Endodermal cell (in vitro differentiated cells): ENCODE measurements at places on chromosomes 4 and X. TPM values are rescaled to one million over a fixed set of nuclear protein-coding genes. Genes with fewer than 3 reads are reported as not detected.
A peak's percentile ranks its signal among the peaks of the same experiment; 100 is the strongest.

The CSN1S1 gene
- not detected in 3 replicates for total RNA-seq

The PSAPL1 gene
- 0.13 and 0.14 TPM in 2 replicates for total RNA-seq

The PPP2R2C gene
- total RNA-seq = 19.2 and 21.9 TPM in 2 replicates

The CXXC4 gene
- total RNA-seq = 6.9 to 13.2 TPM (median 12.4 TPM) in 3 replicates

The TMSB15C gene
- 5.8 and 7.1 TPM in 2 replicates for total RNA-seq

The SCML2 gene
- total RNA-seq = 15.4 and 16.8 TPM in 2 replicates

- H3K4me1 ChIP-seq = no peaks in the 10 kb centered on the region
- H3K4me3 ChIP-seq = no peak overlapping the region
These were observed 38.1 kb downstream of the GAB1 start for GRCh38 chr4:143374771-143375170.

DNA sequence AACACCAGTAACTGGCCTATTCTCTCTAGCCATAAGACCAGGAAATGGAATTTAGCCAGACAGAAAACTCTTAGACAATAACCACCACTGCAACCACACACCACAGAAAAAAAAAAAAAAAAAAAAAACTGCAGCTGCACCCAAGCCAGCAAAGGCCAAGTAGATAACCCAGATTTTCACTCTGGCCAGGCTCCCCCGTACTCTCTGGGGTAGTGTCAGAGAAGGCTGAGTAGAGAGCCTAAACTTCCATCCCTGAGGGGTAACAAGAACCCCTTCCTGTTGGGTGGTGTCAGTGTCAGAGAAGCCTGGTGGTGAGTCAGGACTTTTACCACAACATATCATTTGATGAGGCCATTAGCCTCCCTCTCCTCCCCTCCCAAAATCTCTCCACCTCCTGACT, 5.6 kb upstream of the DLG3 start:
- no peaks in the 10 kb centered on the region for H3K36me3 ChIP-seq
- DNase-seq = no peak
- no peak overlapping the region for H3K4me3 ChIP-seq
- no peaks in the 10 kb centered on the region for H3K4me1 ChIP-seq

DNA sequence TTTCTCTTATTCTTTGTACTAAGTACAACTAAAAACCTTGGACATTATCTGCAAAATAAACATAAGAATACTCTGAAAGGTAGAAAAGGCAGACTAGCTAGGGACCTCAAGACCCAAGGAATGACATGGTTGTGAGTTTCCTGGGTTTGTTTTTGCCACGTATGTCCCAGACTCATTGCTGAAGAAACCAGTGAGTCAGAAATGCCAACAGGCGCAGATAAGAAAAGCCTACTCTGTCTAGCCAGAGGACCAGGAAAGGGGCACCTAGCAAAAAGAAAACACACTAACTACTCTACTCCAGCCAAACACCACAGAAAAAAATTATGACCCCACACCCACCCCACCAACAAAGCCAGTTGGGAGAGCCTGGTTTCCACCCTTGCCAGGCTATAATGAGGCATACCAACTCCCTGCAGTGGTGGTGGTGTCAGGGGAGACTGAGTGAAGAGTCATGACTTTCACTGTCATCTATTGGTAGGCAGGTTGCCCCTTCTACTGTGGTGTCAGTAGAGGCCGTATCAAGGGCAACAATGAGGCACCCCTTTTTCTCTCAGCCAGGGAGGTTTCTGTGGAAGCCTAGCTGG, 10.9 kb downstream of the MTMR1 start:
- H3K4me3 ChIP-seq = no peak overlapping the region
- DNase-seq = no peak
- peaks cover 14% of the 10 kb centered on the region for H3K36me3 ChIP-seq
- no peaks in the 10 kb centered on the region for H3K27me3 ChIP-seq
- no peaks in the 10 kb centered on the region for H3K4me1 ChIP-seq

- no peak overlapping the region for H3K4me3 ChIP-seq
- DNase-seq = peak; percentile 79
- H3K27me3 ChIP-seq = no peaks in the 10 kb centered on the region
These were observed 43.7 kb downstream of the MAGEA9 start for GRCh38 chrX:149825424-149825823.

DNA sequence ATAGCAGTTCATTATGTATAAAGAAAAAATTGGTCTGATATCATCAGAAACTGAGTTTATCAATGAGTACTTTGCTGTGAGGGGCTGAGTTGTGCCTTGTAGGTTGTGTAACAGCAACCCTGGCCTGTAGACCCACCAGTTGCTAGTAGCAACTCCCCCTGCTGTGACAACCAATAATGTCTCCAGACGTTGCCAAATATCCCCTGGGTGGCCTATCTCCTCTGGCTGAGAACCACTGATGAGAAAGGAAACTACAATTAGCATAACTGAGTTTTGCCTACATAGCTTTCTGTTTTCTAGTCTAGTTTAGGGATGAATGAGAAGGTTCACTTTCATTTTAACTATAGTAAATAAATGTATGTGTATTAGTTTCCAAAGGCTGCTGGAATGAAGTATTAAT, 234.1 kb downstream of the CPE start:
- no peak overlapping the region for H3K4me3 ChIP-seq
- no peaks in the 10 kb centered on the region for H3K36me3 ChIP-seq
- H3K27ac ChIP-seq = no peak overlapping the region
- DNase-seq = peak; percentile 73
- H3K27me3 ChIP-seq = no peaks in the 10 kb centered on the region

DNA sequence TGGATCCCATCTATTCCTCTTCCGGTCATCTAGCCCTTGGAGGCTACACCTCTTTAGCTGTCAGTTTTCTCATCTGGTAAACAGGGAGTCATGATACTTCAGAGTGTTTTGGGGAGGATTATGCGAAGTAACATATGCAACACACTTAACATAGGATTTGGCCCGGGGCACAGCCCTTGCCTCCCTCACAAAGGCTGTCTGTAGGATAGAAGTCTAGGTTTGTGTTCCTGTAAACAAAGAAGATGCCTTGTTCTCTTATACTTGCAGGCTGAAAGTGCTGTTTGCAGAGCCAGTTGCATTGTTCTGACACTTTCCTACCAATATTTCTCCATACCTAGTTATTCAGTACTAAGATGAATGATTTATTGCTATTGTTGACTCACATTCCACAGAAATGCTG, 2.2 kb upstream of the APELA start:
- H3K4me1 ChIP-seq = no peaks in the 10 kb centered on the region
- H3K27me3 ChIP-seq = no peaks in the 10 kb centered on the region
- no peak overlapping the region for H3K4me3 ChIP-seq
- no peak overlapping the region for H3K27ac ChIP-seq

DNA sequence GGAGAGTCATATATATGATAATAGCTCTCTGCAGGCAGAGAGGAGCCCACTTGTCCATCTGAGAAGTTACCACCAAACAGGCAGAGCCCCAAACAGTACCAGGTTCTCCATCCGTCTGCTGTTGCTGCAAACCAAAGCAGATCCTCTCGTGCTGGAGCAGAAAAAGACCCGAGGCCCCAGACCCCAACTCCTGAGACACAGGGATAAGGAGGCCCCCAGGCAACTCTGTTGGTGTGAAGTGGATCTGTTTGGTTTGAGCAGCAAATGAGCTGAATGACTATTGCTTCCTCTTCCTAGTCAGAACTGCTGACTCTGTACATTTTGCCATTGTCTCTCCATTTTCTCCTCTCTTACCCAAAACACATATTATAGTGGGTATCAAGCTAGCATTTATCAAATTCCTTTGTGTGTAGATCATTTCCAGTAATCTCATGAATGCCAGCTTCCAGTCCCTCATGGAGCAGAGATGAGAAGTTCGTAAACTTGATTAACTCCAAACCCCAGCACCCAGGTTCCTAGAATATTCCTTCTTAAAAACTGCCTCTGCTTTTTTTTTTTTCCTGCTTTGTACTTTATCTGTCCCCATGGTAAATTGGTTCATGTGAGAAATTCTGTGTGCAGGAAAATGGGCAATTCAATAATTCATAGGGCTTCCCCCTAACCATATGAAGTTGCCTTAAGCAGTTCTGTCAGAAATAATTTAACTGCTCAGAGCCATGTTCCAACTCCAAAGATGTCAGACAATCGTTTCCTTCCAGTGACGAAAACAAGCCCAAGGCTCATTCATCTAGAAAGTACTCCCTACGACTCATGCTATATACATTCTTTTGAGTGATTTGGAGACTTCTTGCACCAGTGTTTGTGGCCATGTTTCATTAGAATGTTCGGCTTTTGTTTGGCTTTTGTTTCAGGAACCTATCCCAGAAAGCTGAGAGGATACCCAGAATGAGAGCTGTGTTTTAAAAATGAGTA, 98.6 kb upstream of the ATXN3L start:
- no peaks in the 10 kb centered on the region for H3K36me3 ChIP-seq
- H3K4me1 ChIP-seq = no peaks in the 10 kb centered on the region
- DNase-seq = no peak
- H3K27me3 ChIP-seq = no peaks in the 10 kb centered on the region
- H3K27ac ChIP-seq = no peak overlapping the region
- no peak overlapping the region for H3K4me3 ChIP-seq

GRCh38 chr4:78923464-78924312, 15.6 kb downstream of the PAQR3 start:
- H3K27me3 ChIP-seq = no peaks in the 10 kb centered on the region
- no peaks in the 10 kb centered on the region for H3K4me1 ChIP-seq
- no peak overlapping the region for H3K27ac ChIP-seq
- peaks cover 24% of the 10 kb centered on the region for H3K36me3 ChIP-seq
- no peak for DNase-seq

DNA sequence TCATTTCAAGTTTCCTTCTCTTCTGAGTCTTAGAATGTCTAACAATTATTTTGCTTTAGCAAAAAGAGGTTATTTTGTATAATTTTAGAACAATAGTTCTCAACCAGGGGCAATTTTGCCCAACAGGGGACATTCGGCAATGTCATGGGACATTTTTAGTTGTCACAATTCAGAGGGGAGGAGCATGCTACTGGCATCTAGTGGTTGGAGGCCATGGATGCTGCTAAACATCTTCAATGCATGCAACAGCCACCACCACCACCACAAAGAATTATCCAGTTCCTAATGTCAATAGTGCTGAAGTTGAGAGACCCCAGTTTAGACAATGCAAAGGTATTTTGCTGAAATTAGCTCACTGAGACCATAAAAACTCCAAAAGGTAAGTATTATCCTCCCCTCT, 122.5 kb downstream of the ARHGAP6 start:
- no peaks in the 10 kb centered on the region for H3K27me3 ChIP-seq
- no peak overlapping the region for H3K4me3 ChIP-seq
- no peaks in the 10 kb centered on the region for H3K4me1 ChIP-seq

GRCh38 chrX:154714925-154715324, 36.0 kb downstream of the GAB3 start:
- no peaks in the 10 kb centered on the region for H3K4me1 ChIP-seq
- no peaks in the 10 kb centered on the region for H3K27me3 ChIP-seq
- no peak overlapping the region for H3K4me3 ChIP-seq

DNA sequence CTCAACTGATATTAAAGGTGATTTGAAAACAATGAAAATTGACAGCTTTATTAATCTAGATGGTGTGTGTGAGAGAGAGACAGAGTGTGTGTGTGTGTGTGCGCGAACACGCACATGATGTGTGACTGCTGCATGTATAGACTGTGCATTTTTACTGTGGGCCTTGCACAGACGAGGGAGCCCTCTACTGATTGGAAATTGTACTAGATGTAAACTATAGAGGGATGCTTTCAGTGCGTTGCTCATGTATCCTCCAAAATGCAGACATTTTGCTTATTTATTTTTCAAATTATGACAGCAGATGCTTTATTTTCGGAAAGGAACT, 168.4 kb upstream of the GK2 start:
- H3K36me3 ChIP-seq = no peaks in the 10 kb centered on the region
- no peaks in the 10 kb centered on the region for H3K4me1 ChIP-seq
- no peak overlapping the region for H3K27ac ChIP-seq
- no peak for DNase-seq

GRCh38 chr4:94290245-94290644, 52.4 kb downstream of the HPGDS start:
- no peak overlapping the region for H3K4me3 ChIP-seq
- no peaks in the 10 kb centered on the region for H3K27me3 ChIP-seq
- no peaks in the 10 kb centered on the region for H3K4me1 ChIP-seq
- no peak overlapping the region for H3K27ac ChIP-seq

- no peak overlapping the region for H3K27ac ChIP-seq
- no peak for DNase-seq
- H3K27me3 ChIP-seq = no peaks in the 10 kb centered on the region
- no peak overlapping the region for H3K4me3 ChIP-seq
- no peaks in the 10 kb centered on the region for H3K36me3 ChIP-seq
These were observed 154.1 kb downstream of the BANK1 start for GRCh38 chr4:101944649-101945048.

DNA sequence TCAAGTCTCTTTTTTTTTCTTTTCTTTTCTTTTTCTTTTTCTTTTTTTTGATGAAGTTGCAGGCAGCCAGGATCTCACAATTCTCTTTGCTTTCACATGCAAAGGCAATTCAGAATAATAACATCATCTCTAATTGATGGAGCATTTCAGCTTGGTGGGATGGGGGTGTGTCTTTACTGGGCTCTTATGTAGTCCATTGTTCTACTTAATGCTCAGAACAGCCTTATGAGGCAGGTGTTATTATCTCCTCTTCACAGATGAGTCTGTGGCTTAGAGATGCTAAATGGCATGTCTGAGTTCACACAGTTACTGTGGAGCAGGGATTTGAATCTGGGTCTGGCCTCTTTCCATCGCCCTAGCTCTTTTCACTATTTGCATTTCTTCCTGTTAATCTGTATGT, 70.2 kb downstream of the TRPC5 start:
- no peak overlapping the region for H3K4me3 ChIP-seq
- DNase-seq = no peak
- H3K27me3 ChIP-seq = no peaks in the 10 kb centered on the region
- no peak overlapping the region for H3K27ac ChIP-seq
- H3K4me1 ChIP-seq = no peaks in the 10 kb centered on the region

GRCh38 chr4:144288011-144288903, 147.7 kb upstream of the GYPA start:
- H3K4me3 ChIP-seq = no peak overlapping the region
- no peak for DNase-seq
- H3K4me1 ChIP-seq = no peaks in the 10 kb centered on the region
- no peaks in the 10 kb centered on the region for H3K27me3 ChIP-seq
- no peaks in the 10 kb centered on the region for H3K36me3 ChIP-seq
- no peak overlapping the region for H3K27ac ChIP-seq

DNA sequence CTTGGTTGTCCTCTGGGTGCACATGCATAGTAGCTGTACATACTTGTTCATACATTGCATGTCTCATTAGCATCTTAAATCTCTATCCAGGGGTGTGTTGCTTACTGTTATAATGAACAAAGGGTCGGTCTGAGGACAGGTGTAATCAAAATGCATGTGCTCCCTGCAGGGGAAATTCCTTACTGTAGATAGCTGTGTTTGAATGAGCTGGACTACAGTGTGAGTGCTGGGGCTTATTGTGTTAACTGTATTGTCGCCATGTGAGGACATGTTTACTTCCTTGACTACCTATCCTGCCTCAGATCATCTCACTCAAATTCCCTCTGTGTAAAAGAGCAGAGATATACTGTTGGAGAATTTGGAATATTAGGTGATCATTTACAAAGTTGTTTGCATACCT, 98.7 kb downstream of the KLHL34 start:
- H3K27ac ChIP-seq = no peak overlapping the region
- no peaks in the 10 kb centered on the region for H3K36me3 ChIP-seq
- peak; percentile 32 for DNase-seq
- no peak overlapping the region for H3K4me3 ChIP-seq
- H3K27me3 ChIP-seq = no peaks in the 10 kb centered on the region
